NCI-H2081 (cell line): ENCODE measurements at places on chromosomes 5 and 9.

DNA sequence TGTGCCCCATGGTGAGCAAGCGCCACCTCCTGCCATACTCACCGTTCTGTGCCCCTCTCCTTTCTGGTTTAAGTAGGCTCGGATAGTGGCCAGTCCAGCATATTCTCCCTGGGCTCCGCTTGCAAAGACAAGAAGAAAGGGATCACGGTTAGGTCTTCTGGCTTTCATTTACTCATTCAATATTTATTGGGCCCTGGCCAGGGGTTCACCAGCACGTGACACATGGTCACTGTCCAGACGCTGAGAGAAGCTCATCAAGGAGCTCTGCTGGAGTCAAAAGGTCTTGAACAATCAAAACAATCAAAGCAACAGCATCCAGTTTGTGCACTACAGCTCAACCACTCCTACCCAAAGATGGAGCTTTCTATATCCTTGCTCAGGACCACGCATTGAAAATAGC, 80.2 kb downstream of the GLDC start:
- DNase-seq, result no peak

DNA sequence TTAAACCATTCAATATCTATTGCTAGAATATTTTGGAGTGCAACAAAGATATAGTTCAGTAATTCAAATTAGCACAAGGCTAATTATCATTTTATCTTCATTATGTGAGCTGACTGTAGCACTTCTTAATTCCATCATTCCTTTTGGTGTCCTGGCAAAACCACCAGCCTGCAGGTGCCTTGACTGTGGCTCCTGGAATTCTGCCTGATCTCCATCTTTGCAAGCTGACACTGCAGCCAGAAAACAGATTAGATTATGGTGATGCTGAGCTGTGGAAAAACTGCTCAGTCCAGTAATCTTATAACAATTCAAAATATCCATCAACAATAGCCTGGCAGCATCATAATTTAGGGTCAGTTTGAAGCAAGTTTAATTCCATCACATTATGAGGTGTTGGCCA, 919.5 kb downstream of the DTWD2 start:
- no peak for DNase-seq

- DNase-seq, result no peak
Observed at GRCh38 chr5:147169901-147170300, 64.9 kb upstream of the STK32A start.

- DNase-seq, result peak; percentile 91
Observed at GRCh38 chr9:77015327-77016048, 4.0 kb upstream of the FOXB2 start.

DNA sequence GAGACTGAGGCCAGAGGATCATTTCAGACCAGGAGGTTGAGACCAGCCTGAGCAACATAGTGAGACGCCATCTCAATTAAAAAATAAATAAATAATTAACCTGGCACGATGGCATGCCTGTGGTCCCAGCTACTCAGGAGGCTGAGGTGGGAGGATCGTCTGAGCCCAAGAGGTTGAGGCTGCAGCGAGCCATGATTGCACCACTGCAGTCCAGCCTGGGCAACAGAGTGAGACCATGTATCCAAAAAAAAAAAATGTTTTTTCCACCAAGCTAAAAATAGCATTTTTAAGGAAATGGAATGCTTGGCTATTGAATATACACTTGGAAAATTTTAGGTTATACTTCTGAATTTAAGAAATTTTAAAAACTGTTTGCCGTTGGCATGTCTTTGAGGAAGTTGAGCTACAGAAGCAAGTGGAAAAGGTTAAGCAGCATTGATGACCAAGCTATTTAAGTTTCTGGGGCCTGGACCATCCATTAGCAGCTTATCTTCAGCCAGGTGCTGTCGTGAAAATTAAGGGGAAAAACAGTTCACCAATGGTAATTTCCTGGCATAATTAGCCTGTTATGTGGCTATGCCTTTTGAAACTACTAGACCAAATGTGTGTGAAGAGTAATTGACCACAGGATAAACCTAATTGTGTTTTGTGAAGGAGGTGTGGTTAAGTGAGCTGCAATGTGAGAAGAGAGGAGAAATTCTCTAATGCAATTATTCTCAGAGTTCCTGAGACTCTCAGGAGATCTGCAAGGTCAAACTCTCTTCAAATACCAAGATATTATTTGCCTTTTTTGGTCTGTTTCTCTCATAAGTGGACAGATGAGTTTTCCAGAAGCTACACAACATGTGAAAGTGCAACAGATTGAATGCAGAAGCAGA, 21.0 kb downstream of the F2R start:
- DNase-seq, result no peak

GRCh38 chr9:127848756-127849504, 5.5 kb downstream of the ENG start:
- no peak for DNase-seq

DNA sequence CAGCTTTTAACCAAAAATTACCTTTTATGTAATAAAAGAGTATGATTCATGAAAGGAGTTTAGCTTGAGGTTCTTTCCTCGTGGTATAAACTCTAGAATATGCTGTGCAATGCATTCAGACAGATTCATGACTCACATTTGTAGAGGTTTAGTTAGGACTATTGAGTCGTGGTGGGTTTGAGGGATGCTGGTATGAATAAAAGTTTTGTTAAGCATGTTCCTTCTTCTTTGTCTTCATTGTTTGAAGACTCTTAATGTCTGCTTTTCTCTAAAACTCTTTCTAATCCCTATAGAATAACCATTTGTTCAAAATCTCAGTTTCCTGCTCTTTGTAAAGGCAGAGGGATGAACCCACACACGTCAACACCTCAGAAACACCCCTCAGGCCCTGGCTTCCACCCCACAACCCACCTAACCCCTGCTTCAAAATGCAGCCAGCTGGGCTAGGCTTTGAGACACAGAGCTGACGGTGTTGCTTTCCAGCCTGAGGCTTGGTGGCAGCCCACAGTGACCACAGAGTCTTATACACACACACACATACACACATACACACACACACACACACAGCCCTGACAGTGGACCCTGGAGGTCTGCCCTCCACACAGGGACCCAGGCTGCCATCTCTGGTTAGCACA, 69.0 kb upstream of the IRX1 start:
- DNase-seq, result no peak

DNA sequence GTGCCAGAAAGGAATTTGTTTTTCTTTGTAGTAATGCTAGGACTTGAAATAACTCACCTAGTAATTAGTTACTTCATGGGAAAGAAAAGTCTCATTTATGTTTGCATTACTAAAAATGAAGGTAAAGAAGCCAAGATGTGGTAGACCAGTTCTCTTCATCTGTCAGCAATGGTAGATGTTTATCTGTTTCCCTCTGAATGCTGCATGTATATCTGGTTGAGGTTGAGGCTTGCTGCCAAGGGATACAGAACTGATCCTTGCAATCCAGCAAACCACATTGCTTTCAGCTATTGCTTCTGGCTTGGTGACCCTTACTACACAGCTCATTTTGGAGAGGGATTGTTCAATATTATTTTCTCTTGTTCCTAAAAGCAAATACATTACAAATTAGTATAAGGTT, 73.6 kb downstream of the ZNF474 start:
- no peak for DNase-seq

DNA sequence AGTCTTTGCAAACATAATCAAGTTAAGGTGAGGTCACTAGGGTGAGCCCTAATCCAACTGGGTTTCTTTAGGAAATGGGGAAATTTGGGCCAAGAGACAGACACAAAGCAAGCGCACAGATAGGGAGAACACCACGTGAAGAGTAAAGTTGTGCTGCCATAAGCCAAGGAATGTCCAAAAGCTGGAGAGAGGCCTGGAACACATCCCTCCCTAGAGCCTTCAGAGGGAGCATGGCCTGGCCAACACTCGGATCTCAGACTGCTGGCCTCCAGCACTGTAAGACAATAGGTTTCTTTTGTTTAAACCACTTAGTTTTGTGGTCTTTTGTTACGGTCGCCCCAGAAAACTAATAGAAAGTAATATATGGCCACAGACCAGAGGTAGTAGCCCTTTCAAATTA, 8.1 kb upstream of the ROR2 start:
- no peak for DNase-seq

- DNase-seq, result no peak
Observed at GRCh38 chr5:148697180-148697808, 43.0 kb upstream of the HTR4 start.

- no peak for DNase-seq
Observed at GRCh38 chr9:126608551-126608950, 5.2 kb upstream of the LMX1B start.

- no peak for DNase-seq
Observed at GRCh38 chr9:2765250-2765880, 48.1 kb downstream of the KCNV2 start.

GRCh38 chr9:127991757-127992274, 11.0 kb upstream of the EEIG1 start:
- no peak for DNase-seq

DNA sequence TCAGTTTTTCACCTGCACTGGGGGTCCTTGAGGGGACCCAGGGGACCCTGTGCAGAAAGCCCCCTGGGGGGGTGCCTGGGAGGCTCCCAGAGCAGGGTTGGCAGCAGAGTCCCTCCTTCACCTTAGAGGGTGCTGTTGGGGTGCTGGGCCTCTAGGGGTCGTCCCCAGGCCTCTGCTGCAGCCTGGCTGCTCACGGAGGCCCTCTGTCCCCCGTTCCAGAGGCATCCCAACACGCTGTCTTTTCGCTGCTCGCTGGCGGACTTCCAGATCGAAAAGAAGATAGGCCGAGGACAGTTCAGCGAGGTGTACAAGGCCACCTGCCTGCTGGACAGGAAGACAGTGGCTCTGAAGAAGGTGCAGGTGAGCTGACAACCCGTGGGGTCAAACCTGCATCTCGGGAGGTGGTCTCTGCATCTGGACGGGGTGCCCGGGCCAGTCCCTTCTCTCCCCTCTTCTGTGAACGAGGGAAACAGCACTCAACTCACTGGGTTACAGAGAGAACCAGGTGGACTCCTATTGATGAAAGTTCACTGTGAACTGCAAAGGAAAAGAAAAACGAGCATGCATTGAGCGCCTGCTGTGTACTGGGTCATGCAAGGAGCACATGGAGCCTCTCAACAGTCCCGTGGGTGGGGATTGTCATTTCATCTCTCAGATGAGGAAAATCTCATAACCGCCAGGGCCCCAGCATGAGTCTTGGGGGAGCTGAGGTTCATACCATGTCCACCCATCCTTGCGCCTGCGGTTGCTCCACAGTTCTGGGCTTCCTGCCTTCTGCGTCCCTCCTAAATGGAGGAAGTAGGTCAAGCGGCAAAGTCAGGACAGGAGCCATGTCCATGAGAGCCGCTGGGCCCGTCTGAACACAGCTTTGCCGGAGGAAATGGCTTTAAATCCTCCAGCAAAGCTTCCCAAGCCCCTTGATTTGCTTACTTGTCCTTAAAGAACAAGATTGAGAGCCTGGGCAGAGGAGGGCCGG, 54.8 kb downstream of the NEK6 start:
- no peak for DNase-seq

GRCh38 chr9:132978451-132979131, at the start of gene GFI1B:
Gene GFI1B, plus strand, starts transcription at chr9:132978694. Its CDS starts 7,985 bp downstream, at chr9:132986679.
- DNase-seq, result no peak

GRCh38 chr9:35664531-35665470, at the start of gene ARHGEF39:
Gene ARHGEF39, minus strand, starts transcription at chr9:35665195. Its CDS starts 26 bp downstream, at chr9:35665169.
- DNase-seq, result peak; percentile 94

- no peak for DNase-seq
Observed at GRCh38 chr5:149567226-149567625, 14.1 kb upstream of the ARHGEF37 start.
